GM04503 (cell line): ENCODE measurements at places on chromosomes 11 and 22.

DNA sequence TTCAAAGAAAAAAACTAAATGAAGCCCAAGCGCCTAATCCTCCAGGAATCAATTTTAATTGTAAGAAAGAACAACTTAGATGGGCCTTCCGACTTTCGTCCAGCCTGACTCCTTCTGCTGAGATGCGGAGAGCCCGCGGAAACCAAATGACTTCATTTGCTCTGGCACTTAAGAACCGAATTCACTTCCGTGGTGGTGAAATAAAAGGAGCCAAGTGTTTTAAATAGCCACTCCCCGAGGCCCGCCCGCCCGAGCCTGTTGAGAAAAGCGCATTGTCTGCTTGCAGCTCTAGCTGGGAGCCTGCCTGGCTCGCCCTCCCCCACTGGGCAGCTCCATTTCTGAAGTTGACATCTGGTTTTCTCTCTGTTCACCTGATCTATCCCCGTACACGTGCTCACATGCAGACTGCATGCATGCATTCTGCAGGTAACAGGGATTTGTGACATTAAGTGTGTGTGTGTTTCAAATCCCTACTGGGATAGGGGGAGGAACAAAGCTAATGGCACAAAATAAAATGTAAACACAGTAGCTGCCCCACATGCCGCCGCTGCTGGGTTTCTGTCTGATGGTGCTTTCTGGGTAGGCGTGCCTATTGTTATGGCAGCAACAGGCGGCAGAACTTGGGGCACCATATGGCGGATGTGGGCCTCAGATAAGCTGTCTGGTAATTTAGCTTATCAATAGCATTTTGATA is 6.2 kb downstream of the TEAD1 start:
- peak; percentile 68 for DNase-seq

DNA sequence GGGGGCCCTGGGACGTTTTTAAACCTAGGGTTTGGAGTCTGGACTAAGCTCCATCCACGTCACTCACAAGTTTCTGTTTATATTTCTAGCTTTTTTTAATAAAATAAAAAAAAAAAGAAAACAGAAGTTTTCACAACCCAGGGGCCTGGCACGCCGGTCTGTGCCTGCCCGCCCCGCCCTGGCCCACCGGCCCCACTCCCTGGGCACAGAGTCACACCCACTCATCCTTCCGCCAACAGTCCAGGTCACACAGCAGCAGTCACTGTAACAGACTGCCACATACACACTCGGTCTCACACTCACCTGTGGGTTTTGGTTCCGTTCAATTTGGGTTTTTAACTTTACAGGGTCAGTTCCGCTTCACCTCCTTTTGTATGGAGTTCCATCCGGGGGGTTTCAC is 5.3 kb upstream of the ACR start:
- no peak for DNase-seq

- peak; percentile 21 for DNase-seq
These were observed 109.7 kb upstream of the GALNT18 start for GRCh38 chr11:11731311-11732083.

GRCh38 chr11:78210000-78210608 is 21.4 kb downstream of the USP35 start:
- DNase-seq: no peak

DNA sequence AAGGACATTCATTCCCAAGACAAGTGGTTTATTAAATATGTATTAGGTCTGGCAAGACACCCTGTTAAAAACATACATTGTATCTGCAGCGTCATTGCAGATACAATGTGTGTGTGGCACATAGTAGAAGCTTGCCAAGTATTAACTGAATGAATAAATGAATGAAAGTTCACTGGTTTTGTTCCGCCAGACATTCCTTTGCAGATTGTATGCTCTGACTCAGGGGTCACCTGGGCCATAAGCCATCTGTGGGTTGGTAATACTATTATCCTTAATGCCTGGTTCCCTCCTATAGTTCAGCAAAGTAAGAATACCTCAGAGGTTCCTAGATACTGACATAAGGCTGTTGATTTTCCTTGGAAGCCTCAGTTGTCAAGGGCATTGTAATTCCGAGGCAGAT is 377.3 kb upstream of the CCDC90B start:
- no peak for DNase-seq

DNA sequence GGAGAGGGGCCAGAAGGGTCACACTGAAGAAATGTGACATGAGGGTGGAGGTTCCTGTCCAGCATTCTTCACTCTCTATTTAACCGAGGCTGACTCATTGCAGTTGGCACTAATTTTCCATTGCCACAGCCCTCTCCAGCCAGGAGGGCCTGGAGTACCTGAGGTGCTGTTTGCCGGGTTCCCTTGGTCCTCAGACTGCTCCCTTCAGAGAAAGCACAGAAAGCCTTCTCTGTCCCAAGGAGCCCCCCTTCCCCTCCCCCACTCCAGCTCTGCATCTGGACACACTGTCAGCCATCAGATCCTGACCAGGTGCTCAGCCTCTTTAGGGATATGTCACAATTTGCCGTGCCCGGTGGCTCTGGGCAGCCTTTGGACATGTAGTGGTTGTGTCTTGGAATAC is 3.2 kb upstream of the C11orf91 start:
- DNase-seq: no peak

DNA sequence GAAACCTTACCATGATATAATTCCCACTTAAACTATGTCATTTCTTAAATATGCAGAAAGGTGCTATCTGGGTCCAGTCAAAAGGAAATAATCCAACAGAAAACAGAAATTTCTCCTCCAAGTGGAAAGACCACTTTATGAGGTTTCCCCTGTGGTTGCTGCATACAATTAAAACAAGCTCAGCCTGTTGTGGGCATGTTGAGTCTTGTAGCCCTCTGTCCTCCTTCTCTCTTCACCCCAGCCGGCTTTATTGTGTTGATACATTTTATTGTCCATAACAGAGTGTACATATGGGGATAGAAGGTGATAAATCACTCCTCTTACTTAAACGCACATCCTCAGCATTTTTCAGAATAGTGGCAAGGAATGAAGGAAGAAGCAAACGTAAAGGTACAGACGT is 126.0 kb upstream of the MTNR1B start:
- no peak for DNase-seq

DNA sequence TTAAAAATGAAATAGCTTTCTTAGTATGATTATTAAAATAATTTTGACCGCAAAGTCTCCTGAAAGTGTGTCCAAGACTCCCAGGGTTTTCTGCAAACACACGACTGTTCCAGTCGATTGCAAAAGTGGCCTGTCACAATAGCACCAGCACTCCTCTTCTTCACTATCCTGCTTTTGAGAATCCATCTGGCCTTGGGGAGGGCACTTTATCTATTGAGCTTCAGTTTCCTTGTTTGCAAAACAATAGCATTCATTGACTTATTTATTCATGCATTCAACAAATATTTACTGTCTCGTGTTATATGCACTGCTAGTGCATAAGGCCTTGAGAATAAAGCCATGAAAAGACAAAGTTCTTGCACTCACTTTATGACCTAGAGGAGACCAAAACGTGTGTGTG is 96.2 kb upstream of the NTM start:
- DNase-seq: no peak

DNA sequence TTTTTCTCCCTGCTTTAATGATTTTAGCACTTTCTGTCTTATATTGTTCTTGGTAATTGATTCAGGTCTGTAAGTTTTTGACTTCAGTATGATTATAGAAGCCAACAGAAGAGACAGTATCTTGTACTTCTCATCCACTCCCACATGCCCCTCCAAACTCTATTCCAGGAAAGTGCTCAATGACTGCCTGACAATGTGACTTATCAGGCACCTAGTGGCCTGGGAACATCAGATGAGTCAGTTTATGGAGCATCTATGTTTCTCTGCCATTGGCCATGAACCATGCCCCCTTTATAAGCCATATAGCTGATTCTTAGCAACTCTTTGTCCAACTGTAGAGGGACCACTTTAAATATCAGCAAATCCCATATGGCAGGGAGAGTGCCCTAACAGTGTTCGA is 179.2 kb upstream of the MTMR2 start:
- no peak for DNase-seq

- no peak for DNase-seq
These were observed 971.7 kb upstream of the CHORDC1 start for GRCh38 chr11:91194546-91194945.

- DNase-seq: no peak
These were observed 1344.0 kb upstream of the RAG2 start for GRCh38 chr11:37942081-37942480.
